ENCODE measurements at places on chromosomes 12 and 14.

DNA sequence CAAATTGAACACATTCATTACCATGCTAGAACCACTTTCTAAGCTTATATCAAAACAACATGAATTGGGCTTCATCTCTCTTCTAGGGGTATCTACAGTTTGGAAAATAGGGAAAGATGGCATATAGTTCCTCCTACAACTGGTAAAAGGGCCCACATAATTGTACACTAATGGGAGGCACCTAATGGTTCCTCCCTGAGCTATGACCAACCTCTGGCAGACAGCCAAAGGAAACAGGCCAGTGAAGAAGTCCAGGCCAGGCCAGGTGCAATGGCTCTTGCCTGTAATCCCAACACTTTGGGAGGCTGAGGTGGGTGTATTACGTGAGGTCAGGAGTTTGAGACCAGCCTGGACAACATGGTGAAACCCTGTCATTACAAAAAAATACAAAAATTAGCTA lies 23.2 kb upstream of the APOF start:
- DNase-seq = peak; percentile 14

GRCh38 chr12:107311682-107312081 lies 218.3 kb upstream of the CRY1 start:
- DNase-seq = no peak

GRCh38 chr12:118625050-118625675 lies 248.8 kb downstream of the SUDS3 start:
- no peak for DNase-seq

DNA sequence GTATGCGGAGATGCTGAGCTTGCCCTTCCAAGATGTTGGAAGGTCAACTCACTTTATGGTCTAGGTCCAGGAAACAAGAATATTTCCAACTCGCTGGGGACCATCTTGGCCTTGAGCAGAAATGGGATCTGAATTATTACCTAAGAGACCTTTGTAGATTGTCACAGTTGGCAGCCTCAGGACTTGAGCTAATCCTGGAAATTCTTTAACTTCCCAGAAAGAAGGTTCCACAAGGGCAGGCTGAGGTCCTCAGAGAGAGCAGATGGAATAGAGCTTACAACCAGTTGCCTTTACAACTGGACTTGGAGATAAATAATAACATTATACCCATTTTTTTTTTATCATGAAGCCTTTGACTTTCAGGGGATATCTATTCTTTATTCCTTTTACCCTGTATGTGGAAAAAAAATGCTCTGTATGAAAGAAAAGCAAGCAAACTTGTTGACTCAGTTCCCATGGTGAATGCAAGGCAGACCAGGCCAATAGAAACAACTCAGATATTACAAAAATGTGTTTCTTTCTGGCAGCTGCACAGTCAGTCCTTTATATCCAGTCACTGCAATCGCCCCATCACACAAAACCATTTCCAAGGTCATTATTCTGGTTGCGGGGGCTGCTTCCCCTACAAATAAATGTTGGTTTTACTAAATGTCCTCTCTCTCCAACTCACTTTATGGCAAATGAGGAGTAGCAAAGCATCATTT lies 401.4 kb downstream of the ZFP36L1 start:
- peak; percentile 83 for DNase-seq

DNA sequence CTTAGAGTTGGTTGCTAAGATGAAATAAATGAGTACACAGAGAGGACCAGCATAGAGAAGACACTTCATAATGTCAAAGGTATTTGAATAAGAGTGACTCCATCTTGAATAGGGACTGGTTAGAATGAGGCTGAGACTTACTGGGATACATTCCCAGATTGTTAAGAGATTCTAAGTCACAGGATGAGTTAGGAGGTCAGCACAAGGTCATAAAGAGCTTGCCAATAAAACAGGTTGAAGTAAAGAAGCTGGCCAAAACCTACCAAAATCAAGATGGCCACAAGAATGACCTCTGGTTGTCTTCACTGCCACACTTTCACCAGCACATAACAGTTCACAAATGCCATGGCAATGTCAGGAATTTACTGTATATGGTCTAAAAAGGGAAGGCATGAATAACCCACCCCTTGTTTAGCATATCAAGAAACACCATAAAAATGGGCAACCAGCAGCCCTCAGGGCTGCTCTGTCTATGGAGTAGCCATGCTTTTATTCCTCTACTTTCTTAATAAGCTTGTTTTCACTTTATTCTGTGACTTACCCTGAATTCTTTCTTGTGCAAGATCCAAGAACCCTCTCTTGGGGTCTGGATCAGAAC lies 8.3 kb upstream of the SERPINA1 start:
- peak; percentile 48 for DNase-seq

DNA sequence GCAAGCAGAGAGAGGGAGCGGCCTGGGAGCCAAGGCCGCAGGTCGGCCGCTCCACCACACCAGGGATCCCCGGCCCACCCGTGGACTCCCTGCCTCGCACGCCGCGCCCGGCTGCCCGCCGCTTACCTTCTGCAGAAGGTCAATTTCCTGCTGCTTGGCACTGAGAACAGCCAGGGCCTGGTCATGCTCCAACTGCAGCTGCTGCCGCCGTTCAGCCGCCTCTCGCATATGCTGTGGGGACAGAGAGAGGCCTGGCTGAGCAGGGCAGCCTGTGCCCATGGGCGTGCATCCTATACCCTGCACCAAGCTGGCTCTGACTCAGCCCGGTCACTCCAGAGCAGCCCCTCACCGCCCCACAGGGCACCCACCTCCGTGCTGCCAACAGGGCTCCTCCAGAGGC lies 141.1 kb downstream of the PIWIL1 start:
- no peak for DNase-seq

- DNase-seq = peak; percentile 73
Observed at GRCh38 chr12:11652351-11653040, 3.0 kb downstream of the ETV6 start.

GRCh38 chr12:2535583-2536204 lies 259.1 kb upstream of the FKBP4 start:
- DNase-seq = peak; percentile 4

DNA sequence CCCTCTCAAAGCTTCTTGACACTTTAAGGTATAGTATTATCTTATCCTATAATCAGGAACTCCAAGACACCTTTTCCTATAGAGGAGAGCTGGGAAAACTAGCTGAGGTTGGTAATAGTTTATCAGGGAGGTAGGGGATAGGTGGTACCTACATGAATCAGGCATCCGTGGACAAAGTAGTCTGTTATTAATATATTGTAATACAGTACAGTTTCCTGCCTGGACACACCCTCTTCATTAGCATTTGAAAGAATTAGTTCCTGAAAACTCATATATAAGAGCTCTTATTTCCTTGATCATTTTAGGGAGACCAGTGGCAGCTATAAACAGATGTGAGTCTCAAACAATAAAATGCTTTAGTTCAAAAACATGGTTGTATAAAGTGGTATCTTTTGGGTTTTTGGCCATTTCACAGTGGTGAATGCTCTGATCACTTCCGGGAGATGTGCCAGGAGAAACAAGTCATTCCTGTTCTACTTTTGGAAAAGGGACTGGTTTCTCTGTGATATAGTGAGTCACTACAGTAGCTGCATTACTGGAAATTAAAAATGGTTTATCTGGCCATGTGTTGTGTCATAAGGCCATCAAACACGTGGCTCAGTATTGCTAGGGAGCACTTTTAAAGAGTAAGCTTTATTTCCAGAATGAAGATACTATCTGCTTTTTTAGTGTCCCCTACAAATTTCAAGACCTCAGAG lies 98.1 kb downstream of the KLRB1 start:
- peak; percentile 75 for DNase-seq

- no peak for DNase-seq
Observed at GRCh38 chr12:119877639-119877948, 474 bp upstream of the CIT start.

DNA sequence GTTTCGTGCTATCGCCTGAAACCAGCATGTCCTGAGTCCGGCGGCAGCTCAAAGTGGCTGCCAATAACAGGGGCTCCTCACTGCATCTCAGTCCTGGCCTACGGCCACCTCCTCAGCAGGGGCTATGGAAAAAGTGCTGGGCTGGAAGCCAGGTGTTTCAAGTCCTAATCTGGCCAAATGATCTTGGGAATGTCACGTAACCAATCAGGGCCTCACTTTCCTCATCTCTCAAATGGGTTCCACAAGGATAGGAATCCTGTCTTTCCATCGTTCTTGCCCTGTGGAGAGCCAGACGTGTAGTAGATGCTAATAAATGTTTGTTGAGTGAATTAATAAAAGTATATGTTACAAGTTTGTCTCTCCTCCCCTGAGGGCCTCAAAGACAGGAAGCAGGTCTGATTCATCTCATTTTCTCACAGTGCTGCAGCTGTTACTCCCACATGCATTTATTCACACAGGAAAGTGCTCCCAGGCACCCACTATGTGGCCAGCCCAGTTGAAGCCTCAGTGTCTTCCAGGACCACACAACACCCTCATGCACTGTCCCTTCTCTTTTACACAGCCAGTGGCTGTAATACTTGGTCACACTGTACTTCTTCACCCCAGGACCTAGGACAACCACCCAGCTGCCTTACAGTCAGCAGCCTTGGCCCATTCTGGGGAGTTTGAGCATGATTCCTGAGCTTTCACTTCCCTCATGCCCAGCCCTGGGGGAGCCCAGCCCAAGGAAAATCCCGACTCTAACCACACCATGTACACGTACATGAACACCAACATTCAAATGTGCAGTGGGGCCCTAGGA lies 5.0 kb downstream of the CMKLR1 start:
- peak; percentile 87 for DNase-seq

DNA sequence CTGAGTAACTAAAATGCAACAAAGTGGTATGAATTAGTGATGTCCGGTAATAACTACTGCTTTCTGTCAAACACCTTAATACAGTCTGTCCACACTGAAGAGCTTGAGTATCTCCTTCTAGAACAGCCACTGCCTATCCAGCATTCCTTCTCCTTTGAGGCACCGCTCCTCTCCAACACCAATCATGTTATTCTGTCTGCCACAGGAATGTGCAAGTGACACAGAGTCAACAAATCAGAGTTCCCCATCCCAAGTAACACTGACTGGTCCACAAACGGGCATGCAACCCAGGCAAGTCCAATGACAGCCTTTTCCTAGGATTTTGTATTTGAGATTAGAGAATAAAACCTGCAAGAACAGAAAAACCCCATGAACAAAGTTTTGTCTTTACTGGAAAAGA lies 3.8 kb downstream of the GXYLT1 start:
- peak; percentile 44 for DNase-seq

DNA sequence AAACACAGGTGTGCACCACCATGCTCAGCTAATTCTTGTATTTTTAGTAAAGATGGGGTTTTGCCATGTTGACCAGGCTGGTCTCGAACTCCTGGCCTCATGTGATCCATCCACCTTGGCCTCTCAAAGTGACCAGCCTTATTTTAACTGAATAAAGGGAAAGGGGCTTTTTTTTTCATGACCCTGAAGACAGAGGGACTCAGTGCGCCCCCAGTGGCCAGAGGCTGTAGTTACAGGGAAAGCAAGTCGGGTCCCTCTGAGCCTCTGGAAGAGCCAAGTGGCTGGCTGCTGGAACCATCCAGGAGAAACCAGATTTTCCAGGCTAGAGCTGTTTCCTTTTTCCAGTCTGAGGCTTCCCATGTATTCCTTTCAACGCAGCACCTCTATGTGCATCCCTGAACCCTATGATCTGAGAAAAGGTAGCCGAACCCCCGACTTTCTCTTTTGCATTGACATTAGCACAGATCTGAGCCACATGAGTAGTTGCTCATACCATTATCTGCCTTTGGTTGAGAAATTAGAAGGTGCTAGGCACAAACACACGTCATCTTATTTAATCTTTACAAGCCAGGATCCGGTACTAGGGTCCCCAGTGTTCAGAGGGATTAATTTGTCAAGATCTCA lies 342.7 kb downstream of the CACNA1C start:
- DNase-seq = peak; percentile 60

DNA sequence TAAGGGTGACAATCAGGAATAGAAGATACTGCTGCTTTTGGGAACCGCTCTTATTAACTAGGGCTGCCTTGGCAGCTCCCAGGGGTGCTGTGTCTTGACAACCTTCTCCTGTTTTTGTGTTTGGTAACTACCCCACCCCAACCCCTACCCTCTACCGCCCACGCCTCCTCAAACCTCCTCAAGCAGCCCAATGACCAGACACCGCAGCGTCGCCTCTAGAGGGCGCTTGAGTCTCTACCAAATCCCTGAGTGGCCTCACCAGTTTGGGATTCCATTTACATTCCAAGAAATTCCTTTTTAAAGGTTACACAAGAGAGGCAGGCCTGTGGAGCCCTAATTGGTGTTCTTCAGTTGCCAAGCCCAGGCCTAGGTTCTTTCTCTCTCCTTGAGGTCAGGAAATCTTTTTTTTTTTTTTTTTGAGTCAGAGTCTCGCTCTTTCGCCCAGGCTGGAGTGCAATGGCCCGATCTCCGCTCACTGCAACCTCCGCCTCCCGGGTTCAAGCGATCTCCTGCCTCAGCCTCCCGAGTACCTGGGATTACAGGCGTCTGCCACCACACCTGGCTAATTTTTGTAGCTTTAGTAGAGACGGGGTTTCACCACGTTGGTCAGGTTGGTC lies 72.4 kb upstream of the USP44 start:
- peak; percentile 89 for DNase-seq

DNA sequence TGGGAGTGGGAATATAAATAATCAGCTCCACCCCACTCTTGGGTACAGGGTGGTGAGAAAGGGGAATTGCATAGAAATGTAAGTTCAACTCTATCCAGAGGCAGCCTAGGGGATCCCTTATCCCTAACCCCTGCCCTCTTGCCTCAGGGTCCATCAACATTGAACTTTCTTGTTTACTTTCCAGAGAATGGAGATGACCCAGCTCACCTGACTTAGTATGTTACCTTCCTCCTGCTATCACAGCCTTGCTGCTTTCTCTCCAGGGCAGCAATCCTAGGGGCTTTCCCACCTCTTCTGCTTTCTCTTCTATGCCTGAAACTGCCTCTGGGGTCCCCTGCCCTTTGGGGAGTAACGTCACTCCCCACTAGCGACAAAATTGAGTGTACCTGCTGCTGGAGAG lies 2.7 kb downstream of the LRP1 start:
- no peak for DNase-seq

DNA sequence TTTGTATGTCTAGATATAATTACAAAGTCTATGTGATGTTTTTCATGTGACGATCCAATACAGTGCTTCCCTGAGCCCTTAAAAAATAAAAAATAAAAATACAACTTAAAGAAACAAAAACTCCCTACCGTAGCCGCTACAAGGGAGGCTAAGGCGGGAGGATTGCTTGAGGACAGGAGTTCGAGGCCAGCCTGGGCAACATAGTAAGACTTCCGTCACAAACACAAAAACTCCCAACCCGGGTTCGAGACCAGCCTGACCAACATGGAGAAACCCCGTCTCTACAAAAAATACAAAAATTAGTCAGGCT lies 669 bp upstream of the CDKN3 start:
- no peak for DNase-seq

DNA sequence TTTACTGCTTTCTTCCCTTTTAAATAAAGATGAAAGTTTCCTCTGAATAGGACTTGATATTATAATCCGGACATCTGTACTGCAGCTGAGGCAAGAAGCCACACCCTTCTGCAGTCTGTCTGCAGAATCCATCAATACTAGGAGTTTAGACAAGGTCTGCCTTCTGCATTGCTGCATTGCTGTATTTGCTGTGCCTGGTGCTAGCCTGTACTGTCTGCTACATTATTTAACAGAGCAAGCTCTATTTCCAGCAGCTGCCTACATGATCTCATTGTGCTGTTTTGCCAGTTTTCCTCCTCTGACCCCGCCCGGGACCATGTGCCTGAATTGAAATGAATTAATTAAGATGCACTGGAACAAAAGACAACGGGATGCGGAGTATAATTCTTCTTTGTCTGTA lies 1.7 kb downstream of the TUBA1A start:
- peak; percentile 84 for DNase-seq

GRCh38 chr12:124901003-124901402 lies 13.4 kb downstream of the UBC start:
- DNase-seq = no peak

GRCh38 chr12:6031001-6031400 lies 85.9 kb upstream of the ANO2 start:
- no peak for DNase-seq
